ENCODE measurements at places on chromosomes 2 and 18.

GRCh38 chr2:121999264-121999663, 243.8 kb downstream of the TSN start:
- DNase-seq: no peak

DNA sequence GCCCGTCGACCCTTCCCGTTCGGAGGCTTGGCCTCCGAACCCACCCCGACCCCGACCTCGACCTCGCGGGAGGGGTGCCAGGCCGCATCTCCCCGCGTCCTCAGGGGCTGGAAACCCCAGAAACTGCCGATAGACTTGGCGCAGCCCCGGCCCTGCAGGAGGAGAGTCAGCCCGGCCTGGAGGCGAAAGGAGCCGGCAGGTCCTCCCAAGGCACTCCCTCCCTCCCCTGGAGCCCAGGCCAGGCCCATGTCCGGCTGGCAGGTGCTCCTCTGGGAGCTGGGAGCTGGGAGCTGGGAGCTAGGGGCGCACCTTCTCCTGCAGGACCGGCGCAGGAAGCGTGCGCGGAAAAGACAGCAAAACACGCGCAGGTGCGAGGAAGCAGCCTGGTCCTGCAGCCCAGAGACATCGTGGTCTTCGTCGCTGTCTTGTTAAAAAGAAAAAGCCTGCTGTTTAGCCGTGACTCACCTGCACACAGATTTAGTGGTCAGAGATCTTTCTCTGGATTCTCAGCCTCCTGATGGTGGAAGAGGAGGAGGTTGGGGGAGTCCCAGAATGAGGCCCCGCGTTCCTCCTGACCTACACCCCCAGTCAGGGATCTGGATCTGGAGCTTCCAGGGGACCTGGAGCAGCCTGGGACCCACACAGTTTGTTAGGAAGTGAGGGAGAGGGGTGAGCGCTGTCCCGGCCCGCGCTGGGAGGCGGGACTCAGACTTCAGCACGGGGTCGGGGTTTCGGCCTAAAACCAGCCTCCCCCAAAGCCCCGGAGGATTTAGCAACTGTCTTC, 660 bp upstream of the MBP start:
- no peak for DNase-seq

GRCh38 chr2:181396256-181397123, 60.7 kb upstream of the ITGA4 start:
- no peak for DNase-seq

- no peak for DNase-seq
These were observed 87.6 kb downstream of the HS1BP3 start for GRCh38 chr2:20563251-20563650.

- no peak for DNase-seq
These were observed 469.3 kb upstream of the MEX3C start for GRCh38 chr18:51666763-51667191.

GRCh38 chr2:1742301-1742680, 2.0 kb downstream of the PXDN start:
- DNase-seq: no peak

- no peak for DNase-seq
These were observed 29.9 kb upstream of the PDE1A start for GRCh38 chr2:182456784-182457183.

- DNase-seq: no peak
These were observed 261.0 kb upstream of the SIX3 start for GRCh38 chr2:44680424-44680971.
